ENCODE measurements at places on chromosomes 16 and 17.

DNA sequence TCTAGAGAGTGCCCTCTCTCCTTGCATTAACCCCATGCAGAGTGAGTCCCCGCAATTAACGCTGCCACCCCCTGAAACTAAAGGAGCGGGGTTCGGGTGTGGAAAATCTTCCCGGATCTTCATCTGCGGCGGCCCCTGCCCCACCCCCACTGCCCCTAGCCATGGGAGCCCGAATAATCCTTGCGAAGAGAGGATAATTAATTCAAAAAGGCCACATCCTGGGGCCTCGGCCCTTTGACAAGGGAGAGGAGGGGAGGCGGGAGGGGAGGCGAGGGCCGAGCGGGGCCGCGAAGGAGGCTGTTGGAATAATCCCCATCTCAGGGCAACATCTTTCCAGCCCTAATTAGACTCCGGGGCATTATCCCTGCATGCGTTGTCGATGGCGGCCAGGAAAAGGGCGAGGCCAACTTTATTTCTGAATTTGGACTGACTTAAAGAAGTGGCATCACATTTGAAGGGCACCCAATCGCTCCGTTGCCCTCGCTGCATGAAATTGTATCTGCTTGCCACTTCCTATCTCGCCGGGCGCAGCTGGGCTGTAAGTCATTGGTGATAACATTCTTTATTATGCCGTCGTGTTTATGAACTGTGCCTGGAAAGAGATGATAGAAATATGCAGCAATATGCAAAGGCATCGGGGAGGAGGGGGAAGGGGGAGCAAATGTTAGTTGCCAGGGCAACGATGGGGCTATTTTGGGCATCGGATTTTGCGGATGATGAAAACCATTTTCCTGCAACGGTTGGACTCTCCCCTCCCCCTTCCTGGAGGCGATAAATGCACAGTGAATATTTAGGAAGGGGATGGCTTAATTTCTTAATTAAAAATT lies 387.1 kb upstream of the TNRC6C start:
- no peak for DNase-seq

- DNase-seq: no peak
These were observed 212.8 kb downstream of the SOX9 start for GRCh38 chr17:72333570-72333969.

DNA sequence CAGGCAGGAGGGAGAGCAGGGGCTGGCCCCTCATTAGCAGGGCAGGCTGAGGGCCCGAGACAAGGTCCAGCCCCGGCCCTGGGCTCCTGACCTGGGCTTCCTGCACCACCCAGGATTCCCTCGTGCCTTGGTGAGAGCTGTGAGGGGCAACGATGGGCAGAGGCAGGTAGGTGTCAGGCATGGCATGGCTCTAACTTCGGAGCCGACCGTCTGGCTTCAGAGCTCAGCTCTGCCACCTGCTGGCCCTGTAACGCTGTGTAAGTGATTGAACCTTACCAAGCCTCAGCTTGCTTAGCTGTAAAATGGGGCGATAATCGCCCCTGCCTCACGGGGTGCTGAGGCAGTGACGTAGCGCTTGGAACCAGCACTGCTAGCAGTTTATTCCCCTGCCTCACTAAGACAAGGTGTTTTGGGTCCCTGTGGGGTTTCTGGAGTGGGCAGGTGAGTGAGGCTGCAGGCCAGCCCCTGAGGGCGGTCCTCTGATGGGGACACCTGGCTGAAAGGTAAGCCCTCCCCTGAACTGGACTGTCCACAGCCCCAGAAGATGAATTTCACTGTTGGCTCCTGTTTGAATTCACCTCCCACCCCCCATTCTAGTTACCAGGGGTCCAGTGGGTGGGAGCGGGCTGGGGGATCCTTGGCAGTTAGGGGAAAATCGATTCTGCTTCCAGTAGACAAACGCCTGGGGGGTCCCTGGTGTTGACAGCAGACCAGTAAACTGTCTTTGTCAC lies 184.8 kb upstream of the GSE1 start:
- DNase-seq: no peak

DNA sequence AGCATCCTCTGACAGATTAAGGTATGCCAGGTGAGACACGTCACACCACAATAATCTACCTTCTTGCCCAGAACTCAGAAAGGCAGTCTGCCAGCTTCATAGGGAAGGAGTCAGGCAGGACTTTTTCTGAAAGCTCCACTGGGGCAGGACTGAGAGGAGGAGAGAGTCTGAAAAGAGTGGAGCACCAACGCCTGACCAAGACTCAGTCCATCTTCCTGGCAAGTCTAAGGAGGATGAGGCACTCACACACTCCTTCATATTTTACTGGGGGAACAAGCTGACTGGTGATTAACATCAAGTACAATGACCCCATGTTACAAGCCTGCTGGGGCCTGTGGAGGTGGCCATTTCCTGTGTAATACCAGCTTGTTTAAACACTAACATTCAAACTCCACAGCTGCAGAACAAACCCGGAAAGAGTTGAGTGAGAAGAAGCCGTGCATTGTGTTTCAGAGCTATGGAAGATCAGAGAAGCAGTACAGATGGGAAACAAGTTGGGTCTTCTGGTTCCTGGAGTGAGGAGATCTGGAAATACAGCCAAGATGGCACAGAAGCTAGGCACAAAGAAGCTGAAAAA lies 122.4 kb downstream of the HIC1 start:
- no peak for DNase-seq

DNA sequence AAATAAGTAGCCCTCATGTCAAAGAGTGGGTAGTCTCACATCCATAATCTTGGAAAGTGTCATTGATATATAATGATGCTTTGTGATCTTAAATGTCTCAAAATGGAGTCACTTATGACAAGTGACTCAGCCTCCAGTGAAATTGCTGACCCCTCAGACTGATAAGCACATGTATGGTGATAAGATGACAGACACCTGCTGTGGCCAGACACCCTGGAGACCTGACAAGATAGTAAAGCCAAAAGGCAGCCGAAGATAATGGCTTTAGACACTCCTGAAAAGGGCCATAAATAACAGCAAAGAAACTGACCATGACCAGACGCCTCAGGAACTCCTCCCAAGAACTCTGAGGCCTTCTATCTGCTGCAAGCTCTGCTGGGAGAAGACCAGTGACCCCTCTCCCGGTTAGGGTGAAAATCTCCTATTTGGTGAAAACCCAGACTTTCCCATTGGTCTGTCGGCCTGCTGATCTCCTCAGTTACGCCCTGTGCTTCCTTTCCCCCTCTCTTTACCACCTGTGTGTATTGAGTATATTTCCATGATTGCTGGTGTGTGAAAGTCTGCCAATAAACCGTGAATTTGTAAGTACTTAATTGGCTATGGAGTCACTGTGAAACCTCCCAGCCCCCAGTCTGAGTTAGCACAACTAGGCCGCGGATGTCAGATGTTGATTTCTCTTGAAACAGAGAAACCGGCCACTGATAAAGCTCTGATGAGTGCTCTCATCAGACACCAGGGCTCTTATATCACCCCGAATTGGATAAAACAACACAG lies 226.7 kb upstream of the MYOCD start:
- DNase-seq: no peak

- DNase-seq: no peak
These were observed 44.2 kb downstream of the NT5M start for GRCh38 chr17:17347234-17347955.

- DNase-seq: no peak
These were observed 28.4 kb downstream of the IRF8 start for GRCh38 chr16:85927371-85927770.

- no peak for DNase-seq
These were observed 99.4 kb downstream of the TNFRSF13B start for GRCh38 chr17:16872351-16873173.

GRCh38 chr17:29010586-29010985 lies 4.8 kb upstream of the SEZ6 start:
- no peak for DNase-seq

Measured in stimulated activated CD8-positive, alpha-beta memory T cell treated with anti-CD3 and anti-CD28 coated beads, Interleukin-7, amount 100 ng/mL, for 1 hour (primary cell).